ENCODE measurements at places on chromosomes 12 and 14. TPM values are rescaled to one million over a fixed set of nuclear protein-coding genes. Genes with fewer than 3 reads are reported as not detected.

The SUDS3 gene
- 20.5 TPM for total RNA-seq

The FAIM2 gene
- total RNA-seq = not detected

The IL31 gene
- total RNA-seq = not detected

The RNASE1 gene
- total RNA-seq = not detected

The TC2N gene
- 0.53 TPM for total RNA-seq

The SBNO1 gene
- 9.7 TPM for total RNA-seq

The KRT75 gene
- not detected for total RNA-seq

The HHIPL1 gene
- not detected for total RNA-seq

The POTEG gene
- total RNA-seq = not detected

The LMO3 gene
- not detected for total RNA-seq

The MIPOL1 gene
- 9.2 TPM for total RNA-seq

The SLC17A8 gene
- not detected for total RNA-seq

The SPX gene
- 1.1 TPM for total RNA-seq

The ARHGAP5 gene
- 32.1 TPM for total RNA-seq

The MAP1LC3B2 gene
- total RNA-seq = 0.26 TPM

The CDCA3 gene
- total RNA-seq = 110 TPM

The INHBE gene
- total RNA-seq = 7.4 TPM

The ACSM4 gene
- total RNA-seq = not detected

The CDKN3 gene
- total RNA-seq = 53.7 TPM

The FAM177A1 gene
- total RNA-seq = 38.3 TPM

The AMIGO2 gene
- total RNA-seq = 10.5 TPM

The HNF1A gene
- not detected for total RNA-seq

The KRT6B gene
- not detected for total RNA-seq

The CLEC2A gene
- total RNA-seq = not detected

The NXPH4 gene
- 1.2 TPM for total RNA-seq

The VEZT gene
- total RNA-seq = 26.4 TPM

The PRKAB1 gene
- total RNA-seq = 30.8 TPM

The COL2A1 gene
- total RNA-seq = not detected

The PELI2 gene
- 0.72 TPM for total RNA-seq

The WSCD2 gene
- total RNA-seq = not detected

The ZDHHC22 gene
- total RNA-seq = not detected

The SOAT2 gene
- total RNA-seq = not detected

The C14orf132 gene
- 3.8 TPM for total RNA-seq

The SMOC1 gene
- 9.7 TPM for total RNA-seq

The KIF21A gene
- total RNA-seq = 11.8 TPM

The TGFB3 gene
- total RNA-seq = 0.56 TPM

The RD3L gene
- not detected for total RNA-seq

The PNP gene
- 26.7 TPM for total RNA-seq

The CCDC198 gene
- total RNA-seq = not detected

The SCNN1A gene
- 0.66 TPM for total RNA-seq

The BCAT1 gene
- 61.5 TPM for total RNA-seq

The KRT80 gene
- 12.0 TPM for total RNA-seq

The PMCH gene
- total RNA-seq = not detected

The PPM1H gene
- 4.0 TPM for total RNA-seq

The ACACB gene
- total RNA-seq = 0.20 TPM

The HOXC9 gene
- 1.9 TPM for total RNA-seq

The B3GNT4 gene
- not detected for total RNA-seq

The FAM186B gene
- total RNA-seq = not detected

The LMNTD1 gene
- not detected for total RNA-seq

The OTOGL gene
- 0.32 TPM for total RNA-seq

The CIROP gene
- not detected for total RNA-seq

The WNT1 gene
- total RNA-seq = not detected

The TSPAN8 gene
- not detected for total RNA-seq

The MYF6 gene
- total RNA-seq = 0.07 TPM

The CPNE6 gene
- not detected for total RNA-seq

The SMCO2 gene
- total RNA-seq = not detected

The PTHLH gene
- not detected for total RNA-seq
